Mesenteric fat pad (tissue), 1 donor: ENCODE measurements at places on chromosomes 7 and 10.

GRCh38 chr10:58384095-58384494 lies 1.1 kb upstream of the TFAM start:
- no peak for DNase-seq

DNA sequence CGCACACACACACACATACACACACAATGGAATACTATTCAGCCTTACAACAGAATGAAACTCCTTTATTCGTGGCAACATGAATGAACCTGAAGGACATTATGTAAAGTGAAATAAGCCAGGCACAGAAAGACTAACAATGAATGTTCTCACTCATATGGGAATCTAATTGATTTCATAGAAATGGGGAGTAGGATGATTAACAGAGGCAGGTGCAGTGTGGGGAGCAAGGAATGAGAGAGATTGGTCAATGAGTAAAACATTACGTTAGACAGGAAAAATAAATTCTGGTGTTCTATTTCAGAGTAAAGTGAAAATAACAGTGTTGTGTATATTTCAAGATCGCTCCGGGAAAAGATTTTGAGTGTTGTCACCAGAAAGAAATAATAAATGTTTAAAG lies 694.5 kb downstream of the NXPH1 start:
- DNase-seq: no peak

- no peak for DNase-seq
Observed at GRCh38 chr7:14377646-14378266, 388.3 kb upstream of the ETV1 start.

GRCh38 chr10:32293581-32293980 lies 53.4 kb downstream of the EPC1 start:
- DNase-seq: no peak

- DNase-seq: no peak
Observed at GRCh38 chr10:93821051-93821772, 63.5 kb downstream of the LGI1 start.

DNA sequence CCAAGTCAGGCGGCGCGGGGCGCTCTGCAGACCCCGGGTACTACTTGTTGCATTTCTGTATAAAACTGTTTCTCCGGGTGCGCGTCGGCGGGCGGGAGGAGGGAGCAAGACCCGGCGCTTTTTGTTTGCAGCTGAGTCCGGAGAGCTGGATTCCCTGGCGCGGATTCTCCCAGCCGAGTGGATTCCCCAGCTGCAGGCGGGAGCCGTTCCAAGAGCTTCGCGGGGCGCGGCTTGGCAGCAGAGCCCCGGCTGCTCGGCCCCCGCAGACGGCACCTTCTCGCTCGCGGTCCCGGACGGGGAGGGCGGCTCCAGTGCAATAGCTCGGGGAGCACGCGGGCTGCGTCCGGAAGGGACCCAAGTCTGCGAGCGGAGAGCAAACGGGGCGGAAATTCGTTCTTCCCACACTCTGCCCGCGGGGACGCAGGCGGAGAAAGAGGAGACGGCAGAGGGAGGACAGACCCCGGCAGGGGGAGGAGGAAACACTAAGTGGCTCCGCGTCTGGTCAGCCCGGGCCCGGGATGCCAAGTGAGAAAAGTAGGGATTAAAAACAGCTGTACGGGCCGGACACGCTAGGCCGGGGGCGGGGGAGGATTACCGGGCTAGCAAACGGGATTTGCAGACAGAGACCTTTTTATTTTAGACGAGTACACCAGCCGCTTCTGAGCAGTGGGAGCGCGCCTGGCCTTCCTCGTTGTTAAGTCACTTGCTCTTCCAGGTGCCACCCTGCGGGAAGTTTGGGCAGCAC lies at the start of gene TRIL:
TRIL (minus strand) TSS at position 96 of the 745 bp plus-strand sequence. CDS start 284 bp downstream, outside the sequence.
- peak; percentile 90 for DNase-seq

DNA sequence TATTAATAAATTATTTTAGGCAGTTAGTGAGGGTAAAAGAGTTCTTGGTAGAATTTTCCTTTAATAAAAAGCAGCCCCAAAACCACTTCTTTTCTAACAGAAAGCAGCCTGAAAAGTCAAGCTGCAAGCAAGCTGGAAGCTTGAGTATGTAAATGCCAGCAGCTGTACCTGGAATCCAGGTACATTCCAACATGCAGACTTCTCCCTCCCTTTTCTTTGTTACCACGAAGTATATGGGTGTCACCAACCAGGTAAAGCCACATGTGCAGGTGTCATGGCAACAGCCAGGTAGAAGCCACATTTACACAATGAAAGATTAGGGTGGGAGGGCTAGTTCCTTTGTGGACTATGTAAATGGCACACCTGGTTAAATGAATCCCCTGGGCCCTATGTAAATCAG lies 114.6 kb downstream of the EPC1 start:
- no peak for DNase-seq

- peak; percentile 57 for DNase-seq
Observed at GRCh38 chr10:101568054-101568745, 19.9 kb downstream of the POLL start.

GRCh38 chr7:80488406-80488805 lies 23.5 kb downstream of the GNAT3 start:
- DNase-seq: no peak

GRCh38 chr7:29623973-29624372 lies 60.3 kb downstream of the PRR15 start:
- DNase-seq: no peak

GRCh38 chr10:131980761-131981428 lies 828 bp downstream of the BNIP3 start:
- no peak for DNase-seq

- DNase-seq: no peak
Observed at GRCh38 chr10:76297780-76298281, 866.4 kb downstream of the LRMDA start.

DNA sequence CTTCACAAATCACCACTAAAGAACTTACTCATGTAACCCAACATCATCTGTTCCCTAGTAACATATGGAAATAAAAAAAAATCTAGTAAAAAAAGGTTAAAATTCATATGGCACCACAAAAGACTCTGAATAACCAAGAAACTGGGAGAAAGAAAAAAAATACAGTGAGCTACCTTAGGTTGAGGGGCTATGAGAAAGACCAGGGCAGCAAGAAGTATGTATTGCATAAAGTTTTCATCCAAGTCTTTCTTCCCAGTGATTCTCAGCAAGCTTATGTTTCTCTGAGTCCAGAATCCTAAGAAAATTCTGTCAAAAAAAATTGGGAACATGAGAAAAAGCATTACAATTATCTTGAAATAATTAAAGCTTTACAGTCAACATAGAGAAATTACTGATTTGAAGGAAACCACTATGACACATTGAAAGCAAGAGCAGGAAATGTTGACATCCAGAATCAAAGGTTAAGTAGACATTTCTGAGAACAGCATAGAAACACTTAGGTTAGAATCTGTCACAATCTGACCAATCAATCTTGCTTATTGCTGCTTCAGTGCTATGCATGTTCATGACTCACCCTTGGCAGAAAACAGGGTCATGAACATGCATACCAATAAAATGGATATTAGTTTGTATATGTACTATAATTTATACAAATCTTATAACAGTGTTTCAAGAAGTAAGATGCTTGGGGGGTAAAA lies 494.0 kb upstream of the POT1 start:
- DNase-seq: no peak

- no peak for DNase-seq
Observed at GRCh38 chr7:94414481-94414880, 19.8 kb downstream of the COL1A2 start.

- no peak for DNase-seq
Observed at GRCh38 chr10:47442351-47442750, 41.6 kb downstream of the ANXA8 start.

DNA sequence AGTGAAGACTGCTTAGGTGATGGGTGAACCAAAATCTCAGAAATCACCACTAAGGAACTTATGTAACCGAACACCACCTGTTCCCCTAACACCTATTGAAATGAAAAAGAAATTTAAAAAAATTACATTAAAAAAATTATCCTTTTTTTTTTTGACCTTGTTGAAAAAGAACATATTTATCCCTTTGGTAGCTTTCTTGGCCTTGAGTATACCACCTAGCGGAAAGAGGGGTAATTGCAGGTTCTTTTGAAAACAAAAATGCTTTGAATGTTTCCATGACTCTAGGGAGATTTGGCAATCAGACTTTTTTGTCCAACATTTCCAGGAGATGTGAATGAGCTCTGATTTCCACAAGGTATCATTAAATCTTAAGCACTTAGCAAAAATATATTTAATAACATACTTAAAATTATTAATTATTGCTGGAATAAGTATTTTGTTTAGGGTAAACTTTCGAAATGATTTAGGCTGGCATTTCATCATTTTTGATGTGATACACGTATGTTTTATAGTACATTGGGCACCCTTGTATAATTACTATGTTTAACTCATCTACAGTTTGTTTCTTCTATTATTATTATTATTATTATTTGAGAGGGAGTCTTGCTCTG lies 47.0 kb upstream of the ELMO1 start:
- DNase-seq: no peak

DNA sequence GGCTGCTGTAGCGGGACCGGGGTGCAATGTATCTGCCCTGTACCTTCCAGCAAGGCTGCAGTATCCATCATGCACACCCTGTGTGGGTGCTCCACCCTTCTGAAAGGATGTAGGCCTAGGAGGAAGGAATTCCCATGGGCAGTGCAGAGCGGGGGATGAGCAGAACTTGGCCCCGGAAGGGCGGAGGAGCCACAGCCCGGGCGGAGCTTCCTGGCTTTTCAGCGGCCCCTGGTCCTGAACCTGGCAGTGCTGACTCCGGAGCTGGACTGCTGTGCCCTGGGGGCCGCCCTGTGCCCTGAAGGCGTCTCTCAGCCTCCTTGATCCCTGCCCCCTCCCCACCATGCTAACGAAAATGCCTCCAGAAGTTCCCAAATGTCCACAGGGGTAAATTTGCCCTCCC lies 175.8 kb downstream of the TCERG1L start:
- no peak for DNase-seq

GRCh38 chr10:126421756-126422256 lies 33.5 kb upstream of the ADAM12 start:
- DNase-seq: no peak

- no peak for DNase-seq
Observed at GRCh38 chr10:16586358-16587138, 64.9 kb upstream of the C1QL3 start.

DNA sequence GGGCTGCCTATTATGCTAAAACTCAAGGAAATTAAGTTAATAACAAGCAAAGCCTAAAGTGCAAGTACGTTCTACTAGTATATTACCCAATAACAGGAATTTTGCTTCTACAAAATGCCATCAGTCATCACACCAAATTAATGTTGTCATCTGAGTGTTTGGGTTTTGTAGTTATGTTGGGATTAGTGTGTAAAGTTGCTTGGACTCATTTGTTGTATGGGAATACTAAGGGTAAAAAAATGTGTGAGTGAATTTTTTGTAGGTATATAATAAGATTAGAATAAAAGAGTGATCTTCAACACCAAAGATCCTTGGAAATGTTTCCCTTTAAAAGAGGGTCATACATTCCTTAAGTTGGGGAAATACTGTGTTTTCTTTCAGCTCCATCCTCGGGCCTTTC lies 38.6 kb downstream of the NRP1 start:
- DNase-seq: no peak

DNA sequence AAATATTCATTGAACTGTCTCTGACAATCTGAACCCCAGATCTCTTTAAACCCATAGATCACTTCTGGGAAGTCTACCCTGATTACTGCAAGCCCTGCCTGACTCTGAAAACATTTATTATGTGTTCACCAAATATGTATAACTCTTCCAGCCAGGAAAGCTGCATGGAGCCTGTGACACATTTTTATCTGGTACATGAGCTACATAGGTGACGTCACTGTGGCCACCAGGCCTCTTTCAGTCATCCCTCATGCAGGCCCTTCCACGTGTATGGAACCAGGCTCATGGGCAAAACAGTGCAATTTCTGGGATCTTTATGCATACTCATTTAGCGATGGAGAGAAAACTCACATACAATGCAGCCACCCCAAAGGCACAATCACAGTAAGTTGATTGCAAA lies 133.9 kb upstream of the NUPR2 start:
- DNase-seq: peak; percentile 26

DNA sequence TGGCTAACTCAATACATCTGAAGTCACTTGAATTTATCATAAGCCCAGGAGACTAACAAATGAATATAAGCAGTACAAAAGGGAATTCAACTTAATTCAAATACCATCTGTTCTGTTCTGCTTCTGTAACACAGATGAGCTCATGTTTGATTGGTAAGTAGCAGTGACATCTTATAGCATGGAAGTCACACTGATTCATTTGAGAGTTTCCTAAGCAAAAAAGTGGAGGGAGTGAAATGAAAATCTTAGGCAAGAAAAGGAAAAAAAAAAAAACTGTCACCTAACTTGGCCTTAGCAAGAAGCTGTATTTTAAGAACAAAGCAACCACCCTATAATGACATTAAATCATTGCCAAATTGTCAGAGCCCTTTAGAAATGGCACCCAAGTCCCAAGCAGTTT lies 49.5 kb downstream of the SMURF1 start:
- no peak for DNase-seq

GRCh38 chr7:153087498-153087897 lies 327.9 kb downstream of the ACTR3B start:
- no peak for DNase-seq

GRCh38 chr7:53768186-53768585 lies 732.8 kb downstream of the POM121L12 start:
- no peak for DNase-seq

- no peak for DNase-seq
Observed at GRCh38 chr10:44989597-44990301, 11.0 kb upstream of the ZNF22 start.

DNA sequence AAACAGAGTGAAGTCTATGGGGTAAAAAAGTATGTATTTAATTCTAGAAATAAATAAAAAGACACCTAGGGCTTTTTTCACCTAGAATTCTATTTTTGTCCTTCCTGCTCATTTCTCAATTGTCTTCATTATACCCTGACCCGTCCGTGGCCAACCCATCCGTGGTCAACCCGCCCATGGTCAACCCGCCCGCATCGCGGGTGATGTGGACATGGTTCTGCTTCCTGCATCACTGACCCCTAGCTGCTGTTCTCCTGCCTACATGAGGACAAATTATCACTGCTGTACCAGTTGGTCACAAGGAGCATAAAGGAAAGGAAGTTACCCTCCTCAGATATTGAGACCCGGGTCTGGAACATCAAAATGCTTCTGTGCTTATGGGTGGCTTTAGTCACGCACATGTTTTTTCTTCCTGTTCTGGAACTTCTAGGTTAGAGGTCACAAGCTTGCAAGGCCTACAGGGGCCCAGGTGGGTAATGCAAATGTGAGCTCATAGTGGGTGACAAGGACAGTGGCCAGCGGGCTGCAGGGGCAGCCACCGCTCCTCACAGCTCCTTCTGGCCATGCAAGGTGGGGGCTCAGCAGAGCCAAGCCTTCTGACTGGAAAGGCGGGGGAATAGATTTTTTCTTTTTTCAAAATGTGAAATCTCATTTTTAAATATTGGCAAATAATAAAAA lies 15.5 kb downstream of the CAMK2G start:
- no peak for DNase-seq

DNA sequence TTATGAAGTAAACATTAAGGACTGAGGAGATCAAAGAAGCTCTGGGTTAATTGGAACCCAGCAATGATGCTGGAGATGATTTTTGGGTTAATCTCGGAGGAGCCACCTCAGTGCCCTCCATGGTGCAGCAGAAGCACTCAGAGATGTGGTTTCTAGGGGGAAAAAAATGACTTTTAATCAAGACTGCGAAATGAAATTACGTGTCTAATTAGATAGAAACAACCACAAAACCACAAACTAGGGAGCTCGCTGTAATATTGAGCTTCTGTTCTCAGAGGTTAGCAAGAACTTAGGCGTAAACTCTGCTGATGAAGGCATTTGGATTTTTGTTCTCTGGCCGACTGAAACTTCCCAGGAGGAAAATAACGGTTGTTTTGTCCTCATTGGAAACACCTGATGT lies 319.0 kb downstream of the GRID1 start:
- peak; percentile 12 for DNase-seq
